GM12878 (cell line): ENCODE measurements at places on chromosomes 5 and 9.

GRCh38 chr9:123419091-123419490 is 63.1 kb downstream of the CRB2 start:
- no peak for DNase-seq

GRCh38 chr9:70000469-70000868 is 43.2 kb upstream of the MAMDC2 start:
- no peak for DNase-seq

- DNase-seq = no peak
These were observed 135.8 kb upstream of the TMEM161B start for GRCh38 chr5:88404405-88404804.

- no peak for DNase-seq
These were observed 16.2 kb upstream of the CPLX2 start for GRCh38 chr5:175855041-175855720.

GRCh38 chr5:175664723-175665122 is 6.9 kb downstream of the HRH2 start:
- no peak for DNase-seq

DNA sequence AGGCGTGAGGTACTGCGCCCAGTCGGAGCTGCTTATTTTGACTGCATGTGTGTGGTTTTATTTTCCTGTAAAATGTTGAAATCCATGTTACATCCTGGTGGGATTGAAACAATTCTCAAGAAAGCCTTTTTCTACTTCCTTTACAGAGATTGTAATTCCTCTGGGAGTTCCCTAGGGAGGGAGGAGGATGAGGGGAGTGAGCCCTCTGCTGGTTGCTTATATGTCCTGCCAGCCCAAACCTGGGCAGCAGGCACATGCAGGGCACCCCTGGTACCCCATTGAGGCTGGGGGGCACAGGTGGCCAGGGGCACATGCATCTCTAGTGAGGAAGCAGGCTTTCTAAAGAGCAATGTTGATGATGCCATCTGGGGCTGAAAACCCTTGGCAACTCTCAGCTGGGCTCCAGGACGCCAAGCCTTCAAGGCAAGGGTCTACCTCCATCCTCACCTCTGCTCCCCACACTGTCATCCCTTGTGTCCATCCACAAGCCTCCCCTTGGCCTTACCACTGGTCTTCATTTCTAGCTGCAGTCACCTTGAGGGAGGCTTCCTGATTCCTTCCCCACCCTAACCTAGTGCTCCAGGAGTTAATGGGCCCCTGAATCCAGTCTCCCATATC is 84.7 kb upstream of the TNFSF8 start:
- no peak for DNase-seq

GRCh38 chr5:74471875-74472274 is 168.7 kb downstream of the ENC1 start:
- no peak for DNase-seq

- DNase-seq = no peak
These were observed 199.6 kb downstream of the SYK start for GRCh38 chr9:91001146-91001611.

GRCh38 chr5:10936081-10936855 is 175.2 kb upstream of the DAP start:
- DNase-seq = no peak

DNA sequence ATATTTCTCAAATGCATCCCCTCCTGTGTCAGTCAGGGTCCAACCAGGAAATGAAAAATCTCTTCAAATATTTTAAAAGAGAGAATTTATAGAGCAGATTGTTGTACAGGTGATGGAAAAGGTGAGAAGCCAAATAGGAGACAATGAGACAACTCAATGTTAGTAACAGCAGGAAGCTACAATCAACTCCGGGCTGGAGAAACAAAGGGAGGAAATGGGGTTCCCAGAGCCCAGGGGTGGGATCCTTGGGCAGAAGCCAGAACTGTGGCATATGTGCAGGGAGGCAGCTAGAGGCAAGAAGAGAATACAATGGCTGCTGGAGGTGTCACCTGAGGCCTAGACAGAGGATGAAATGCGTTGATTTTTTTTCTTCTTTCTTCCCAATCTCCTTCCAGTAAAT is 361.8 kb upstream of the ACTBL2 start:
- no peak for DNase-seq

- no peak for DNase-seq
These were observed 32.6 kb upstream of the EGFL7 start for GRCh38 chr9:136629879-136630661.

- no peak for DNase-seq
These were observed 167.0 kb upstream of the FBXL17 start for GRCh38 chr5:108548684-108549596.

- no peak for DNase-seq
These were observed 269.8 kb upstream of the RFX3 start for GRCh38 chr9:3795556-3795955.

DNA sequence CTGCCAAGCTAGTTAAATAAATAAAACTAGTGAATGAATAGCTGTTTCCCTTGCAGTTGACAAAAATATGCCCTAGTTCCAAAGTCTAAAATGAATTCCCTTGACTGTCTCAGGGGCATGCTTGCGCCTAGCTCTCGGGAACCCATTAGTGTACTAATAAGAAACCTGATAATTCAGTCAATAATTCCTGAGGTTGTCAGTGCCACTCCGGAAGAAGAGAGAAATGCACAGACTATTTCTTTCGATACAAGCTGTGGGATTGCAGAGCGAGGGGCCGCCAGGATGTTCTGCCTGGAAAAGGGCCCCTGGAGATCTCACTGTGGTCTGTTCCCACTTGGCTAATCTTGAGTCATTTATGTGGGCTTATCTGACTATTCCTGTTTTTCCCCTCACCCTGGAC is 56.4 kb upstream of the LARP1 start:
- DNase-seq = no peak

GRCh38 chr5:73093943-73094342 is 26.4 kb upstream of the TMEM171 start:
- DNase-seq = no peak

- no peak for DNase-seq
These were observed 488 bp downstream of the POLR1E start for GRCh38 chr9:37486256-37486615.

DNA sequence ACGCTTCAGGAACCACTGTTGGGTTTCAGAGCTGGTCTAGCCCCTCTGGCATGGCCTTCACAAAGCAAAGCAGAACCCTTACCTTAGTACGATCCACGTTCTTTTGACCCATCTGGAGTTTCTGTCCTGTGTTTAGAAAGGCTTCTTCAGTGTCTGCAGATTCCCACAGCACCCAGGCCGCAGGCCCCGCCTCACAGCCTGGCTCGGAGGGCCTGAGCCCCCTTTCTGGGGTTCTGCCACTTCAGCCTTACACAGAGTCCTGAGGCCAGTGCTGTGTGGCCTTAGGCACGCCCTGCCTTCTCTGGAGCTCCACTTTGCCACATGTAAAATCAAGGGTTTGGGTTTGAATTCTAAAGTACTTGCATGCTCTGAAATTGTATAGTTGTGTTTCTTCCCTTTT is 31.6 kb upstream of the PRDM12 start:
- DNase-seq = no peak

DNA sequence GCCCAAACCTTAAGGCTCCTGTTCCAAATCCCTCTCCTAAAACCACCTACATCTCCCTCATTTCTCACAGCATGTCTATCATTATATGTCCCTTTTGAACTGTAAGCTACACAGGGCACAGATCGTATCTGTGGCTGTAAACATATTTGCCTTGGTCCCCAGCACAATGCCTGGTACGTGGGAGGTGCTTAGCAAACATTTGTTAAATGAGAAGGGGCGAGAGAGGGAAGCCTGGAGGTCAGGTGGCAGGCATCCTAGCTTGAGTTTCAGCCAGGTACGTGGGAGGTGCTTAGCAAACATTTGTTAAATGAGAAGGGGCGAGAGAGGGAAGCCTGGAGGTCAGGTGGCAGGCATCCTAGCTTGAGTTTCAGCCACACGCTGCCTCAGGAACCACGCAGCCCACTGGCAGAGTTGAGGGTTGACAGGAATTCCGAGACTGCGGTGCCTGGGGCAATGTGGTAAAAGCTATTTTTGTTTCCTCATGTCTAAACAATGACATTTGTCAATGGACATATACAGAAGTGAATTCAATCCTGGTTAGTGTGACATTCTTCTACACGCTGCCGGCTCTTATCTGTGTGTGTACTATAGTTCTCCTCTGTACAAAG is 113.6 kb downstream of the EFNA5 start:
- DNase-seq = no peak
